Uterus (tissue), 4 donors: ENCODE measurements at places on chromosomes 4 and X. TPM values are rescaled to one million over a fixed set of nuclear protein-coding genes. Genes with fewer than 3 reads are reported as not detected.

DNA sequence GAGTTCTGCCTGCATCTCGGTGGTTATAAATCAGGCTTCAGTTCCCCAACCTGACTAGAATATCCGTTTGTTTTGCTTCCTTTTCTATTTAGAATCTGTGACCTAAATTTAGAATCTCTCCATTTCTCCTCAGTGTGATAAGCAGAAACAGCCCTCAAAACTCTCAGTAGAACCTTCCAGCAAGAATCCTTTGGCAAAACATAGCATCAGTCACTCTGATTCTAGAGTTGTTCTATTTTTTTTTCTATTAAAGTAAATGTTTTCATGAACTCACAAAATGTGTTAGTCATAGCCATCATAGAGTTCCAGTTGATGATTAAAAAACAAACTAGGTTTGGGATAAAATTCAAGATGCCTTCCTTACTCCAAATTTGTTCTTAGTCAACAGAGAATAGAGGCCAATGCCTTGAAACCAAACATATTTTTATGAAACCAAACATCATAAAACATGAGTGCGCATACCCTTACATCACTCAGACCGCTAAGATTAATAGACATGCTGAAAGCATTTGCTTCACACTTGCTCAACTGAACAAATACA is 13.2 kb upstream of the C1QTNF7 start:
- DNase-seq = no peak

DNA sequence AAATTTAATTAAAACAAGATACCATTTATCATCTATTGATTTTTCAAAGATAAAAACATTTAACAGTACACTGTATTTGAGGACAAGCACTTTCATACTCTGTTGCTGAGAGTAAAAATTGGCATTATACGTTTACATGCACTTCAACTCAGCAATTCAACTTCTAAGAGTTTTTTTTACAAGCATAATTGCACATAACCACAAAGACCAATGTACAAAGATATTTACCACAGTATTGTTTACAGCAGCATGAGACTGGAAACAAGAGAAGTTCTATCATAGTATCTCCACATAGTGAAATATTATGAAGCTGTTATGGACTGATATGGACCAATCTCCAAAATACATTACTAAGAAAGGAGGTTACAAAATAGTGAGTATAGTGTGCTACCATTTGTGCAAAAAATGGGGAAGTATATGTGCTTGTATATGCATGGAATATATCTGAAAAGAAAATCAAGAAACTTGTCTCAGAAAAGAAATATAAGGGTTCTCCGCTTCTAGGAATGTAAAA is 10.9 kb downstream of the GAB3 start:
- DNase-seq = no peak

DNA sequence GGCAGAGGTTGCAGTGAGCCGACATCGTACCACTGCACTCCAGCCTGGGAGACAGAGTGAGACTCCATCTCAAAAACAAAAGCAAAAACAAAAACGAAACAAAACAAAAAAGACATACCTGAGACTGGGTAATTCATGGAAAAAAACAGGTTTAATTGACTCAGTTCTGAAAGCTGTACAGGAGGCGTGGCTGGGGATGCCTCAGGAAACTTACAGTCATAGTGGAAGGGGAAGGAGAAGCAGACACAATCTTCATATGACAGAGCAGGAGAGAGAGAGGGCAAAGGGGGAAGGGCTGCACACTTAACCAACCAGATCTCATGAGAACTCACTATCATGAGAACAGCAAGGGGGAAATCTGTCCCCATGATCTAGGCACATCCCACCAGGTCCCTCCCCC is 229.5 kb downstream of the STK32B start:
- DNase-seq = no peak

MND1 gene
- total RNA-seq = not detected

S100G gene
- not detected for total RNA-seq

GRCh38 chrX:1914606-1915365 is 299.9 kb downstream of the ASMT start:
- DNase-seq = no peak

FRAS1 gene
- 1.0 TPM for total RNA-seq

ELF2 gene
- 103 TPM for total RNA-seq

GRCh38 chr4:183413234-183414200 is 30.9 kb upstream of the CDKN2AIP start:
- no peak for DNase-seq

GRCh38 chr4:154368060-154368459 is 123.5 kb downstream of the DCHS2 start:
- DNase-seq = no peak

XAGE2 gene
- not detected for total RNA-seq

TBX22 gene
- not detected for total RNA-seq

DNA sequence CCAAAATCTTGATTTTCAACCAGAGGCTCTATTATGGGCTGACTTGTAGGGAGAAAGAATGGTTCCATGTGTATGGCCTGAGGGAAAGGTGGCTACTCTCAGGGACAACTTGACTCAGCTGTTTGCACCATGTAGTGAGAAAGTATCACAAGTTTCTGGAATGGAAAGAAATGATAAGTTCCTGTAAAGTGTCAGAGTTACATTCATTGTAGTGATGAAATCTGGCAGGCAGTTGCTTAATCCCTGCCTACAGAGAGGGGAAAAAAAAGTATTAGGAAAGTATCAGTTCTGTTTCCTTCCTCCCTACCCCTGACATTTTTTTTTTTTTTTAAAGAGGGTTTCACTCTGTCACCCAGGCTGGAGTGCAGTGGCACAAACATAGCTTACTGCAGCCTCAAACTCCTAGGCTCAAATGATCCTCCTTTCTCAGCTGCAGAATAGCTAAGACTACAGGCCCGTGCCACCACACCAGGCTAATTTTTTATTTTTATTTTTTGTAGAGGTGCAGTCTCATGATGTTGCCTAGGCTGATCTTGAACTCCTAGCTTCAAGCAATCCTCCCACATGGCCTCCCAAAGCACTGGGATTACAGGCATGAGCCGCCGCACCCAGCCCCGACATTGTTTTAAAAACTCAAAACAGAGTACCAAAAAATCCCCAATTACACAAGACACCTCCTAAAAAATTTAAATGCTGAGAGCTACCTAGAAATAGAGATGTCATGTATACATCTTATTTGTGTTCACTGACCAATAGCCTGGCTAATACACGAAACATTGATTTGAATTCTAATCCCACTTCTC is 4.8 kb upstream of the FBXL5 start:
- DNase-seq = no peak

GRCh38 chr4:123257591-123257990 is 139.0 kb upstream of the SPRY1 start:
- no peak for DNase-seq

- no peak for DNase-seq
These were observed 96.6 kb upstream of the GATB start for GRCh38 chr4:151857368-151857767.

- no peak for DNase-seq
These were observed 21.7 kb downstream of the RAB40AL start for GRCh38 chrX:102958794-102959193.

GUCY1B1 gene
- total RNA-seq = 37.4 TPM

MTNR1A gene
- total RNA-seq = not detected

GRCh38 chr4:184090571-184090970 is 127.1 kb downstream of the ENPP6 start:
- no peak for DNase-seq

GRCh38 chr4:102684610-102685052 is 76.1 kb downstream of the MANBA start:
- DNase-seq = no peak

- DNase-seq = no peak
These were observed 140.9 kb downstream of the PAPSS1 start for GRCh38 chr4:107579099-107579498.

PRDM8 gene
- 4.5 TPM for total RNA-seq

- no peak for DNase-seq
These were observed 27.4 kb upstream of the CCSER1 start for GRCh38 chr4:90099812-90100211.

DNA sequence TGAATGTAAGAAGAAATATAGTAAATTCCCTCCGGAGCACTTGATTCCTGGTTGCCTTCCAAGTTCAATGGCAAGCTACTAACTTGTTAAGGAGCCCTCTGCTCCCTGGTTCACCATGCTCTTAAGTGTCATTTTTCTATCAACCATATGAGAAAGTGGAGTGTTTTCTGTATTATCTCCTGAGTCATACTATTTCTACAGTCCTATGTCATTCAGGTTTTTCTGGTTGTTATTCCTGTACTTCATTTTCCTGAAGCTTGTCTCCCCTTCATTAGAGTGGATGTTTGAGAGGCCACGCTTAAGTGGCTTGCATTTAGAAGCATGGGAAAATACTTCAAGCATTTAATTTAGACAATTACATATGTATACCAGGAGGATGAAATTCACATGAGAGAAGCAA is 14.7 kb upstream of the EPGN start:
- DNase-seq = no peak

DNA sequence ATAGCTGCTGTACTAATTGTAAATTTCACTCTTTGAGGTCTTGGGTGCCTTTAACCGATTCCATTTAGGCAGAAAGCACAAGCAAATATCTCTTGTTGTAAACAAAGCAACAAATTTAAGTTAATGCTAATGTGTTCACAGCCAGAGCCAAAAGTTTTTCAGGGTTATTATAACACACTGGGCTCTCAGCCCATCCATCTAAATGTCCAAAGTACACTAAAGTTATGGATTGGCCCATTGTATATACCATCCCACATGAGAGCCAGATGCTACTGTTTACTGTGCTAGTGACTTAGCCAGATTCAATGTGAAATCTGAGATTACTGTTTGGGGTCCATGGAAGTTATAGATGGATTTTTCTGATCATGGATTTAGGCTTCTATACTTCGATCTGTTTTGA is 186.7 kb downstream of the LARP7 start:
- no peak for DNase-seq

HTT gene
- total RNA-seq = 10.9 TPM

- DNase-seq = no peak
These were observed 781.9 kb upstream of the GALNTL6 start for GRCh38 chr4:171031338-171031737.

DNA sequence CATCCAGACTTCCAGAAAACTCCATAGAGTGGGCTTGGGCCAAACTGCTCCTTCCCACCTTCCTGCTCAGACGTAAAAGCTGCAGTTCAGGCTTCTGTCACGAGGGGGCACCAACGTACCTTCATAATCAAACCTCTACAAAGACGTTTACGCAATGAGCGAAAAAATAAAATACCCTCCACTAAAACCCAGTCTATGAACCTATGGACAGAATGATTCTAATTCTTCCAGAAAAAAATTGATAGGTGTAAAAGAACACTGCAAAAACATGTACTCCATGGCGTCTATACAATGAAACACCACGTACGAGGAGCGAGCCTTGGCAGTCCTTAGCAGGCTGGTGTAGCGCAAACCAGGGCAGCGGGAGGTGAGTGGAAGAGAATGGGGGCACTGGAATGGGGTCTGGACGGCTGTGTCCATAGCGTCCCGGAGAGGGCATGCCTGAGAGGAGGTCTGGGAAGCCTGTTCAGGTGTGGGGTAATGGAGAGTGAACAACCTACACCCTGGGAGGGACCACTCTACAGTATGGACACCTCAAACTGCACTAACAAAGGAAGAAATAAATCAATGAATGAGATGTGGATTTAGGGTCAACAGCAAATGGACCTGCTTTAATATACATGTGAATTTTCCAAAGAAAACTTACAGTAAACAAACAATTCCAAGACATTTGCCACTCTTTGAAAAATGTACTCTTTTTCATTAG is 14.4 kb upstream of the RAB40A start:
- peak; percentile 91 for DNase-seq

CXCL3 gene
- not detected for total RNA-seq

EREG gene
- not detected for total RNA-seq

- no peak for DNase-seq
These were observed 5.4 kb downstream of the AKAP17A start for GRCh38 chrX:1596676-1597344.

DGKK gene
- total RNA-seq = not detected

DNA sequence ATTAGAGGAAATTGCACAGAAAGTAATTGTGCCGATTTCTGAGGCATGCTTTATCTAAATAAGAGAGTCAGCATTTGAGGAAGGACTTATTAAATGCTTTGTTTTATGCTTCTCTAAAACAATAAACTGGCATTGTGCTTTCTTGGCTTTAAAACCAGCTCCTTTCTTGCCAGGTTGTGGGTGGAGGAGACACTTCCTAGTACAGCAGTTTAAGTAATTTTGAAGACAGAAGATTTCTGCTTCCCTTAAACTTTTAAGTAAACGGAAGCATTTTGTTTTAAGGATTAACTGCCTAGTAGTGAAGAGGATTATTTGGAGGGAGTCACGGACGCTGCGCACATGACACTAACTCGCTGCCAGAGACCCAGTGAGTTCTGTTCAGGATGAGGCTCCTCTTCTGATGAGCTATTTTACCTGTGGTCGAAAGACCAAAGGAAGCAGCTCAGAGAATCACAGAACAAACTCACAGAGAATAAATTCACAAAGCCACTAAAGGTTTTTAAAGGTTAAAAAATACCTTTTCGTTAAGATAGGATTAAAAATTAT is 169.5 kb downstream of the TLL1 start:
- no peak for DNase-seq

CPE gene
- 142 TPM for total RNA-seq
